ENCODE measurements at places on chromosomes 3 and 15.

GRCh38 chr15:69951898-69952555, 145.7 kb downstream of the TLE3 start:
- DNase-seq: no peak

- DNase-seq: no peak
These were observed 6.7 kb downstream of the CISH start for GRCh38 chr3:50604628-50605588.

GRCh38 chr15:48190932-48191573, 412 bp upstream of the CTXN2 start:
- no peak for DNase-seq

- DNase-seq: no peak
These were observed 247.4 kb upstream of the TPM1 start for GRCh38 chr15:62795171-62795570.

DNA sequence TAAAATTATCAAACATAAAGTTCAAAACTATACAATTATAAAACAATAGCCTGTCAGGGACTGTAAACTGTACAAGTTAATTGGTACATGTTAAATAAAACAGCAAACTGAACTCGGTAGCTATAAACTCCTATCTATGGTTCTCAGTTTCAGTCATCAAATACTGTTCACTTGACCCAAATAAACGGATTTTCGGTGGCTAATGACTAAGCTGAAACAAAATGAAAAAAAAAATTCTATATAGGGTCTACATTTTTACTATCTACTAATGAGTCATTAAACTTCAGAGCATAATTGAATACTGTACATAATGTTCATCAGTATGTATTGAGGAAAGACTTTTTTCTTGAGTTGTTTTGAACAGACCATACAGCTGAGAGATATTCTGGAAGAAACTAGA, 6.6 kb downstream of the PROK2 start:
- DNase-seq: no peak

DNA sequence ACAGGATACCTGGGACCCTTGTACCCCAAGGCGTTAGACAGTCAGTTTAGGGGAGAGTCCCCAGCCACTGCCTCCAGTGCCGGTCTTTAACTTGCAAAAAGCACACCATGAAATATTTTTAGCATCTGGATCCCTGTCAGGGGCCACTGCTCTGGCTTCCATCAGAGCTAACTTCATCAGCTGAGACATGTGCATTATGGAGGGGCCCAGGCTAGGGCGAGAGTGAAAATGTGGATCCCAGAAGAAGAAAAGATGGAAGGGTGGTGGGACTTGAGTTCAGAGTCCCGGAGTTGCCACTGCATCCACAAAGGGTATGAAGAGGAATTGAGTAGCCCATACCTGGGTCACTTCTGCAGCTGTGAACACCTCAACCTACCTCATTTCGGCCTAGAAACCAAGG, 23.5 kb upstream of the SPATA12 start:
- DNase-seq: no peak

GRCh38 chr15:41161336-41161735, 45.3 kb upstream of the INO80 start:
- DNase-seq: no peak

- DNase-seq: no peak
These were observed 213.3 kb upstream of the GBE1 start for GRCh38 chr3:81974751-81975150.

- no peak for DNase-seq
These were observed 91.1 kb upstream of the TNIK start for GRCh38 chr3:171551296-171551695.

DNA sequence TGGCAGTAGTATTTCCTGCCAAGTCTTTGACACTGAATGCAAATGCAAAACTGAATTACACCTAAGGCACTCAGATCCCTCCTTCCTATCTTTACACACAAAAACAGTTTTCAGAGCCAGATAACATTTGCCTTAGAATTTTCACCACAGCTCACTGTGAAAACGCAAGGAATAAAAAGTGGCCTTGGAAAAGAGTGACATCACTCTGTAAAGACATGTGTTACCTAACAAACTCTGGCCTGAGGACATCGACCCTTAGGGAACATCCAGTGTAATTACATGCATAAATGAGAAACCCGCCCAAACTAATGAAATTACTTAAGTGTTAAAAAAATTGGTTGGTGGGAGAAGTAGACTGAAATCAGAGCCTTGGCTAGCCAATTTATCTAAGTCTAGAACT, 88.9 kb downstream of the PLOD2 start:
- no peak for DNase-seq

DNA sequence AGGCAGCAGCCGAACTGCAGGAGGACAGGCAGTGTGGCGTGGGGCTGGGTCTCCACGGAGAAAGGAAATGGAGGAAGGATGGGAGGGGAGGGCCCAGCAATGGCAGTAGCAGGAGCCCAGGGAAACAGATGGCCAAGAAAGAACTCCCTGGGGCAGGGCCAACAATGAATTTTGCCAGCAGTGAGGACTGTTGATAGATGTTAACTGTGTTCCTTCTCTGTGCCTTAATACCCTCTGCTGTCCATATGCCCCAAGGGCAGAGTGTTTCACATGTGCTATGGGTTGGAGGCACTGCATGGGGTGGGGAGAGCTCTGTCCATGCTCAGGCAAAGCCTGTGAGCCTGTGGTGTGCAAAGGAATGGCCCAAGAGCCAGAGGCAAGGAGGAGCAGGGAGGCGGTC, 70.8 kb upstream of the POMGNT2 start:
- DNase-seq: no peak

DNA sequence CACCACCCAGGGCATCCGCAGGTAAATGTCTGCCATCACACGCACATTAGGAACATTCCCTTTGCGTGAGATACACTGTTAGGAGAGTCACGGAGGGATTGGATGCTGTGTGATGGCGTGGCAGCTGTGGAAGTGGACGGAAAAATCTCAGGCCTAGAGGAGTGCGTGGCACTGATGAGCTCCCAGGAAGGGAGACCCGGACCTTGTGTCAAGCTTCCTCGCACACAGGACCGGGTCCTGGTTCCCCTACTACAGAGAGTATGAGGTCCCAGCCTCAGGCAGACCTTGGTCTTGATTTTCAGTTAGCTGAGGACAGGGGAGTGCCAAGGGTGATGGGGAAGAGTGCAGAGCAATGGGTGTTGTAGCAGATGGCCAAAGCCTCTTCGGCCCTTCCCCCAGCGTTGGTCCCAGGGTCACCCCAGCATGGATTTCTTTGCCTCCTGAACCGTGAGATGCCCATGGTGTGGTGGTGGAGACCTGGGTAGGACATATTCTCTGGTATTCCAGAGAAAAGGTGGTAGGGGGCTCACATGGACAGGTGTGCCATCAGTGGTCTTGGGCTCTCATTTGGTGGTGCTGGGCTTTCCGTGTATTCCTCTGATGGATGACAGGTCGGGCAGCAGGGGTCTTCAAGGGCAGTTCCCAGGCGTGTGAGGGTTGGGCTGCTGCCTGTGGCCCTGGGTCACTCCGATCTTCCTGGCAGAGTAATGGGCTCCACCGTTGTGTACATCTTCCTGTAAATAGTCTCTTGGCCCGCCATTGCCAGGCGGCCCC, 105.1 kb downstream of the SNRPN start:
- DNase-seq: no peak

- DNase-seq: no peak
These were observed 44.9 kb downstream of the OXSR1 start for GRCh38 chr3:38210141-38210757.

DNA sequence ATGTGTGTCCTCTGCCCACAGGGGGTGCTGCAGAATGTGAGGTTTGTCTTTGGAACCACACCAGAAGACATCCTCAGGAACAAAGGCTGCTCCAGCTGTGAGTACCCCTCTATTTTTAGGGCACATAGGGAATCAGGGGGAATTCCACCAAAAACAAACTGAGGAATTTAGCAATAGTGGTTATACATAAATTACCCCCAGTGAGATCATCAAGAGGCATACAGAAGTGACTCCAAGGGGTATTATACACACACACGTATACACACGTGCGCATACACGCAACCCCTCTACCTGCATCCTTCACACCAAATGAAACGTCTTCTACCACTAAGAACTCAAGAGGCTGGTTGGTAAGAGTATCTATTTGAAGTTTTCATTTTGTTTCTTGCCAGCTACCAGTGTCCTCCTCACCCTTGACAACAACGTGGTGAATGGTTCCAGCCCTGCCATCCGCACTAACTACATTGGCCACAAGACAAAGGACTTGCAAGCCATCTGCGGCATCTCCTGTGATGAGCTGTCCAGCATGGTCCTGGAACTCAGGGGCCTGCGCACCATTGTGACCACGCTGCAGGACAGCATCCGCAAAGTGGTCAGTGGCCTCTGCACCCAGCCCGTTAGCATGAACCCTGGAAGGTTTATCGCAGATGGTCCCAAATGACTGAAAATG, 2.9 kb downstream of the THBS1 start:
- DNase-seq: no peak

- no peak for DNase-seq
These were observed 146.1 kb downstream of the SNRK start for GRCh38 chr3:43432462-43432861.

DNA sequence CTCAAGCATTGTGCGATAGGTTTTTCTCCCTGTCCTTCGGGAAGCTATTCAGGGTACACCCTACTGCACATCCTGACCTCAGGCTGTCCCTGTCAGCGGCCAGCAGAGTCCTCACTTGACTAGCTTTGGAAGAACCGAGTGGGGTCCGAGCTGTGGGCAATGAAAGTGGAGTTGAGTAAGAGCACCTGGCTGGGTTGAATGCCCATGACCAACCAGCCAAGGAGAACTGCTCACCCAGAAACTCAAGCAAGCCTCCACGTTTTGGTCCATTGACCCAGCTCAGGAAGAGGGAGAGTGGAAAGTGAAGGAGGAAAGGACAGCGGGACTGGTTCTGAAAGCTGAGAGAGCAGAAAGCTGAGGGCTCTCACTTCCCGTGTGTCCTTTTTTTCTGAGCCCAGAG, 36.0 kb upstream of the HDGFL3 start:
- no peak for DNase-seq

DNA sequence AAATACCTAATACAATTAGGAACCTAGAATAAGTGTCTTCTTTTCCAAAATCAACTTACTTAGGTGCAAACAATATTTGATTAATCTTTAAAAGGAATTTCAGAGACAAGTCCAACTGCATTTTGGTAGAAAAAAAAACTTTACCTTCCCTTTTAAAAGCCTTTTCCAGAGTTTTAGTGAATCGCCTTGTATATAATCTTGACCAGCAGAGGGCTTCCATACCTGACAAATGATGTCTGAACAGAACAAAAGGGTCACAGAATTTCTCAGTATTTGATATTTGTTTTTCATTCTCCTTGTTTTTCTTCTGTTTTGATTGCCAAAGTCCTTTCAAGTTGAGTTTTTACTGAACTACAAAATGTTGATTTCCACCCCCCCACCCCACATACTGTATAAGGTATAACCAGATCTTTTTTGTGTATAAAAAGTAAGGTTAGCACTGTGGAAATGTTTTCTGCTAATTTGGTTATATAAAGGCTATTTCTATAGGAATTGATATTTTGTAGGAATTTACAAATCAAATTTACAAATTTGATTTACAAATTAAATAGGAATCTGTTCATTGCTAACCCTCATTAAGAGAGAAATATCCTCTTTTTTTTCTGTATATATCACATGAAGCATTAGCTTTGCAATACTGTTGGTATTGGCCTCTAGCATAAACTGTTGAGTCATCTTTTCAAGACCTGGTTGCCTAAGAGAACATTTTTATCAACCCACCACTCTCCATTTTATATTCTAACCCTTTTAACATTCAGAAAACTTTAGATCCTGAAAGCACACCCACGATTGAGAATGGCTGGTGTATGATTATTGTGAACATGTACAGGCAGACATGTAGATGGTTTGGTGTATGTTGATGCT, 464.1 kb upstream of the RARB start:
- no peak for DNase-seq

- no peak for DNase-seq
These were observed 65.6 kb upstream of the PRR23C start for GRCh38 chr3:139110072-139110830.

DNA sequence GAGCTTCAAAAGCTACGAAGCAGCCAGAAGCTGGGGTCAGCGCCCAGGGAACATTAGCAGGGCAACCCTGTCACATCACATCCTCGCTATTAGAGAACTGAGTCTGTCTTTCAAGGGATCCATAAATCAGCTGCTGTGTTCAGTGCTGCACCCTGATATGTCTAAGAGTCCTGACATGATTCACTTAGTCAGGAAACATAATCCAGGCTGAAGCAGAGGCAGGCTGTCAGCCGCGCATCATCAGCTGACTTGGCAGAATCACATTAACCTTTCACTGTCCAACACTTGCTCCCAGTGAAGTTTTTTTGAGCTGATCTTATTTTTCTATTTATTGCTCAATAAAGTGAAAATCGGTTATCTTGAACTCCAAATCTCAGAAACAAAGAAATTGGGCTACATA, 23.5 kb downstream of the MYH15 start:
- DNase-seq: no peak

DNA sequence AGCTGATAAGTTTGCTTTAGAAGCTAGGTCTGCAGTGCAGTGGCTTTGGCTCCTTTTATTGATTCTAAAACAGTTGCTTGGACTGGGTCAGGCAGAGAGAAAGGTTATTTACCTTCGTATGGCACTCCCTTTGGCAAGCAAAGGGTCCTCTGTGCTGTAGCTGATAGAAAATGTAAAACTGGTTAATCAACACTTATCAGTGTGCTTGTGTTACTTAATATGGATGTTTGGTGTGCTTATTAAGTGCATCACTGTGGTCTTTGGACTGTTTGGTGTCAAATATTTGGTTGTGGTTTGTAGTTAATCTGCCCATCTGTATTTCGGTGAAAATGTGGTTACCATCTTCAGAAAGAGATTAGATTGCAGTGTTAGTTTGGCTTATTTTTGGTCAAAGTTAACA, 16.0 kb downstream of the UBE2E2 start:
- DNase-seq: no peak

GRCh38 chr3:12914088-12914487, 72.7 kb upstream of the RPL32 start:
- no peak for DNase-seq

DNA sequence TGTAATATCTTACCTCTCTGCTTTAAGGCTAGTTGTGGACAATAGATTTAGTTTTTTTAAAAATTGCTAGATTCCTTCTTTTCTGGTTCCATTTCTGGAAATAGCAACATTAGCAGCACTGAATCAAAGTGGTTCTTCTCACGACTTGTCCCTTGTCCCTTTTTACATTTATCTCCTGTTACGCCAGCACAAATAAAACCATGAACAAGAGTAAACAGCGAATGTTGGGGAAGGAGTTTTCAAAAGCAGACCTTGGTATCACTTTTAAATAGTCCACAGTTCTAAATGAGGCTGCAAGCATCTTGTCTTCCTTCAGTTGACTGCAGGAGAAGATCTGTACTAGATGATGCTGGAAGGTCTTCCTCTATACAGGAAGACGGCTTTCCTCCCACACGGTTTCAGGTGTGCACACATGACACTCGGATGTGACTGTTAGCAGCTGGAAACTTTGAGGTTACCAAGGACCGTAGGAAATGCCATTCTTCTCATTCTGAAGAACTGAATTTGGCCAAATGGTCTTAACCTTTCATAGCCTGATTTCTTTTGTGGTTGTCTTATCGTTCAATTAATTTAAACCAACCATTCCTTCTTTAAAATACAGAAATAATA, 251.0 kb upstream of the ICE2 start:
- DNase-seq: no peak

DNA sequence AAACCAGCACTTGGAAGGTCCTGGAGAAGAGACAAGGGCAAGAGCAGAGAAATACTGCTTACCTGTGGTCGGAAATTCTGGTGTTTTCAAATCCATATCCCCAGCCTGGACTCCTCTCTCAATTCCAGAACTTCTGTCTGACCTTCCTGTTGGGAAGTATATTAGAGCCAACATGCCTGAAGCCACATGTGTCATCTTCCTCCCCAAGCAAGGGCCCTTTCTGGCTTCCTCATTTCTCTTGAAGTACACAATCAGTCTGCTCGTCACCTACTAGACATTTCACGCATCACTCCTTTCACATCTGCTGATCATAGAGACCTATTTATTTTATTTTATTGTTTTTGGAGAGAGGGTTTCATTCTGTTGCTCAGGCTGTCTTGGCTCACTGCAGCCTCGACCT, 8.4 kb downstream of the PARP14 start:
- DNase-seq: no peak

Measured in stimulated activated CD4-positive, alpha-beta T cell treated with anti-CD3 and anti-CD28 coated beads, Interleukin-15, amount 100 ng/mL, for 1 hour (primary cell).